CD8-positive, alpha-beta memory T cell (primary cell): ENCODE measurements at places on chromosomes 11 and 22.
A peak's percentile ranks its signal among the peaks of the same experiment; 100 is the strongest.

GRCh38 chr11:123683428-123684170, 29.2 kb upstream of the SCN3B start:
- no peak for DNase-seq

- DNase-seq, result no peak
Observed at GRCh38 chr11:131749101-131749500, 378.7 kb downstream of the NTM start.

- no peak for DNase-seq
Observed at GRCh38 chr11:117498791-117499190, 171.1 kb downstream of the CEP164 start.

- DNase-seq, result no peak
Observed at GRCh38 chr11:117475716-117476530, 148.3 kb downstream of the CEP164 start.

DNA sequence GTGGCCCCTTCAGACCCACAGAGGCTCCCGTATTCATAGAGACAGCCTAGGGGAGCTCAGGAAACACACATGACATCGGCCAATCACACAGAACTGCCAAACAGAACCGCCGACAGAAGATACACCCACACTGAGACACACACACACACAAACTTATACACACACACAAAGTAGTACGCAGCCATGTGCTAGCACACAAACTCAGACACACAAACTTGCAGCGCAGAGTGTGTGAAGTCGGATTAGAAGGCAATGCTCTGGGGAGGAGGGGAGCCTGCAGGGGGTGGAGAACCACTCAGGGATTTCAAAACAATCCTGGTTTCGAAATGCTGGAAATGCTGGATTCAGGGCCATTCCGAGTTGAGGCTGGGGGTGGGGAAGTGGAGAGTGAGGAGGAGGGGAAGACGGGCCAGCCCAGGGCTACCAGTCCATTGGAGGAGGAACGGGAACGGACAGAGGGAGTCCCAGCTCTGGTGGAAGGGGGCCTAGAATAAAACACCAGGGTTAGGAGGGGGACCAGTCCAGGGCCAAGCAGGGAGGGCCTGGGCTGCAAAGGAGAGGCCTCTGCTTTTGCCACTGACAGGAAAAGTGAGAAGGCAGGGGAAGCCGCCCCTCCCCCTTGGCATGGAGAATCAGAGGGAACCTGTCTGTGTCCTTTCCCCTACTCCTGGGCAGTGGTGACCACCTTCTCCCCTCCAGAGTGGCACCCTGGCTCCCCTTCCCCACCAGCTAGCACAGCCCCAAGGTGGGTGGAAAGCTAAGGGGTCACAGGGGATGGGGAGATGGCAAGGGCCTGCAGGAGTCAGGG, 4.4 kb downstream of the BCL9L start:
- DNase-seq, result no peak

DNA sequence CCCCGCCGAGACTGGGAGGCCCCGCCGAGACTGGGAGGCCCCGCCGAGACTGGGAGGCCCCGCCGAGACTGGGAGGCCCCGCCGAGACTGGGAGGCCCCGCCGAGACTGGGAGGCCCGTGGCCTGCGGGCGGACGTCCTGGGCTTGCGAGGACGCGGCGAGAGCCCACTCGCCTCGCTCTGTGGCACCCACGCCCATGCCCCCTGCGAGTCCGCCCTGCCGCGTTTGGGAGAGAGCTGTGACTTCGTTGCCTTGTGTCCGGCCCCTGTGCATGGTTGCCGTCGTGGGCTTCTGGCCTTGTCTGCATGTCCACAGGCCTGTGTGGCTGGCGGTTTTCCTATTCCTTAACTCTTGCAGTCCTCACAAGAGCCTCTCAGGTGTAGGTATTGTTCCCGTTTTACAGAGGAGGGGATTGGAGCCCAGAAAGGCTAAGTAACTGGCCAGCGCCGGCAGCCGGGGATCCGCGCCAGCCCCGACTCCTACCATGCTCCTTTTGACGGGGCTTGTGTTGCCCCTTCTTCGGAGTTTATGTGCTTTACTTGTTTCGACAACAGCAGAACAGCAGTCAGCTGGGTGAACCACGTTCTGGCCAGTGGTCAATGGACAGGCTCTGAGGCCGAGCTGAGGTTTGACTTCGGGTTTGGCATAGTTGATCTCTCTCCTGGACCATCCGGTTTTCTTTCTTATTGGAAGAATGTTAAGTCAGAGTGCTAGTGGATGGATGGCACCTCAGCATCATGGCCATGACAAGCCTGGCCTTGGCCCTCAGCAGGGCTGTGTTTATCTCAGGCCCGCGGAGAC, 741 bp downstream of the PHRF1 start:
- no peak for DNase-seq

DNA sequence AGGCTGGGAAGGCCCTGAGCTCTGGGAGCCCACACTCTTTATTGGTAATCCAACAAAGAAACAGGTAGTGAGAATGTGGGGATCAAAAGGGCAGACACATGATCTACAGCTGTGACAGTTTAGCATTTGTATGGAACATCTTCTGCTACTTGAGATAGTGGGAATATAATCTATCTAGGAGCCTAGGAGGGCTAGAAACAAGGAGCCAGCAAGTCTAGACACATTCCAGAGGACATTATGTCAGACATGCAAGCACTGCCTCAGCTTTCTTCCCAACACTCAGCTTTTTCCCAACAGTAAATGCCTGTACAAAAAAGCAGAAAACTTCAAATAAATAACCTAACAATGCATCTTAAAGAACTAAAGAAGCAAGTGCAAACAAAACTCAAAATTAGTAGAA, 1150.6 kb upstream of the RAG2 start:
- no peak for DNase-seq

- no peak for DNase-seq
Observed at GRCh38 chr22:42281706-42282251, 11.3 kb upstream of the TCF20 start.

DNA sequence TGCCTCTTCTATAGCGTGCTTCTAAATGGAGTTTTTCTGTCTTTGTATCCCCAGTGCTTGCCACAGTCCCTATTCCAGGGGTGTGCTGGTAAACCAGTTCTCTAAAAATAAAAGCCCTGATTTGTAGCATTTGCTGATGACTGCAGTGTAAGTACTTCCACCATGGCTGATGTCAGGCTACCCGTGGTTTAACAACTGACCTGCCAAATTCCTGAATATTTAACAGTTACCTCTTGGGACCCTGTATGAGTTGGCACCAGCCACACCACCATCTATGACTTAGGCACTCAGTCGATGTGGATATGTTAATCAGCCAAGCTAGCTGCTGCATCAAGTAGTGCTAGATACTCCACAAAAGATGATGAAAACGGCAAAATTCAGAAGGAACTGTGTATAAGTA, 94.0 kb upstream of the MTNR1B start:
- DNase-seq, result no peak

DNA sequence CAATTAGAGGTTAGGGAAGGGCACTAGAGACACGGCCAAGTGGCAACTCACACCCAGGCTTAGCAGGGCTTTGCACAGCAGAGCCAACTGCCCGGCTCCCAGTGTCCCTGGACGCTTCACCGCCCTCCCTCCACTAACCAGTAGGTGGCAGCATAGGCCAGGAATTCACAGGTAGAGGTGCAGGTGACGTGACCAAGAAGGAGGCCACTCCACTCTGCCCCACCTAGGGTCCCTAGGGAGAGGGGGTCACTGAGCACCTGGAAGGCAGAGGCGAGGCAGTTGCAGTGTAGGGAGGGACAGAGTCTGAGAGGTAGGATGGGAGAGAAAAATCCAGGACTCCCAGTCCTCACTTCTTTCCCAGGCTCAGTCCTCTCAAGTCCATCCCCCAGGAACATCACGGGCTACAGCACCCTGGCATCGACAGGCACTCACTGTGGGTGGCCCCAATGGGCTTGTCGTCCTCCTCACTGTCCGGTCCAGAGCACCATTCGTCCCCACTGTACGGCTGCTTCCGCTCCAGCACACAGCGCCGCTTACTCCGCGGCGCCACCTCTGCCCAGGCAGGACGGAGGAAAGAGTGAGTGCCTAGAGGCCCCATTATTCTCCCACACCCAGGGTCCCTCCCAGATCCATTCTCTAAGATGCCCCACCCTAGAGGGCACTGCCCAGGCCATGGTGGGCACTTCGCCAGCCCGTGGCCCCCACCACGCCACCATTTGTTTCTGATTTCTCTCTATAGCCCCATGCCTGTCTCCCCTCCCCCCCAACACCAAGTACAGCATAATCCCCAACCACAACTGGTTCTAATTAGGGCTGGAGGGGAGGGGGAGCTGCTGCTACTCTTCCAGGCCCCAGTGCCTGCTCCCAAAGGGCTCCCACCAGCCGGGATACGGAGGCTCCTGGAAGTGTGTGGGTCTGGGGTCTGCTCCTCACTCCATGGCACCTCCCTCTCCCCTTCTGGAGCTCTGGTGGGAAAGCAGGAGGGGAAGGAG, 18.4 kb downstream of the BCL9L start:
- peak; percentile 82 for DNase-seq

DNA sequence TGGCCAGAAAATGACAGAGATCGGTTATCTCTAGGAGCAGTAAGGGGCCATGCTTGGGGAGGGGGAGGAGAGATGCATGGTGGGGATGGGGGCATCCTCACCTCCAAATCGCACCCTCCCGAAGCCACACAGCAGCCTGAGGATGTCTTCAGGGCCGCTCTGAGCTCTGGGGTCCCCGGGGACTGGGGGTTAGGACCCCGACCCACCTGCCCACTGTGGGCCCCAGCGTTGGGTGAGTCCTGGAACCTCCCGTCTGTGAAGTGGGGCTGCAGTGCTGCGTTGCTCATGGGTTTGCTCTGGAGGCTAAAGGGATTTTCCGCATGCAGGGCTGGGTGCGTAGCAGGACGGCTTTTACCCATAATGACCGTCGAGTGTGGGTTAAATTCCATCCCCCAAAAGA, 1046.3 kb downstream of the BRD1 start:
- DNase-seq, result no peak

DNA sequence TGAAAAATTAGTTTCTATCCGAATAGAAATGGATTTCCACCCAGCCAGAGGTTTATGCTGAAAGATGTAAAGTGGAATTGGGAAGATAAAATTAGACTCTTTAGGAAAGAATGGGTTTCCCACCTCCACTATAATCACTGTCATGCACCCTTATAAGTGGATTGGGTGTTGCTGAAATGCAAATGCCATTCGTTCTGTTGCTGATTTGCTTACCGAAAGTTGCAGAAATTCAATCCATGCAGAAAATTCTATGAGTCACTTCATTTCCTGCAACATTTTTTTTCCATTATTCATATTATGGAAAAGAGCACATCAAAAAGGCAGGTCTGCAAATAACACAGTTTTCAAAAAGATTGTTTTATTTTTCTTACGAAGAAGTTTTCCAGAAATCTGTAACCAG, 65.6 kb downstream of the LDLRAD3 start:
- DNase-seq, result no peak

GRCh38 chr11:83921447-83922192, 635.5 kb upstream of the CCDC90B start:
- DNase-seq, result no peak

- DNase-seq, result no peak
Observed at GRCh38 chr22:32661296-32661695, 140.2 kb upstream of the TIMP3 start.

GRCh38 chr11:72970557-72971118, 156.4 kb downstream of the ATG16L2 start:
- DNase-seq, result no peak

GRCh38 chr11:92897487-92897886, 72.0 kb upstream of the MTNR1B start:
- DNase-seq, result no peak

- DNase-seq, result no peak
Observed at GRCh38 chr11:117146521-117146920, 2.4 kb downstream of the PAFAH1B2 start.

DNA sequence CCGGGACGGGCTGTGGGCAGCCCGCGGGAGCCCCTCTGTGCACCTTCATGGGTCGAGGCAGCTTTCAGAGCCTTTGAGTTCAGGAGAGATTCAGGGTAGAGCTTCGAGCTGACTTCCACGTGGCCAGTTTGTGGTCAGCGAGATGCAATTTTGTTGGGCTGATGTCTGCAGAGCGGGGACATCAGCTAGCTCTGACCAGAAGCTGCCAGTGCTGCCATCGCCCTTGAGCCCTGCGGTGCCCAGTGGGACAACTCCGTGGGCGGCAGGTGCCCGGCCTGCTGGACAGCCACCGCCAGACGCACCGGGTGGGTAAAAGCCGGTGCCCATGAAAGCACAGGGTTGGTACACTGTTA, 719 bp downstream of the TALDO1 start:
- DNase-seq, result no peak

GRCh38 chr11:122509091-122509490, 146.4 kb upstream of the UBASH3B start:
- no peak for DNase-seq

DNA sequence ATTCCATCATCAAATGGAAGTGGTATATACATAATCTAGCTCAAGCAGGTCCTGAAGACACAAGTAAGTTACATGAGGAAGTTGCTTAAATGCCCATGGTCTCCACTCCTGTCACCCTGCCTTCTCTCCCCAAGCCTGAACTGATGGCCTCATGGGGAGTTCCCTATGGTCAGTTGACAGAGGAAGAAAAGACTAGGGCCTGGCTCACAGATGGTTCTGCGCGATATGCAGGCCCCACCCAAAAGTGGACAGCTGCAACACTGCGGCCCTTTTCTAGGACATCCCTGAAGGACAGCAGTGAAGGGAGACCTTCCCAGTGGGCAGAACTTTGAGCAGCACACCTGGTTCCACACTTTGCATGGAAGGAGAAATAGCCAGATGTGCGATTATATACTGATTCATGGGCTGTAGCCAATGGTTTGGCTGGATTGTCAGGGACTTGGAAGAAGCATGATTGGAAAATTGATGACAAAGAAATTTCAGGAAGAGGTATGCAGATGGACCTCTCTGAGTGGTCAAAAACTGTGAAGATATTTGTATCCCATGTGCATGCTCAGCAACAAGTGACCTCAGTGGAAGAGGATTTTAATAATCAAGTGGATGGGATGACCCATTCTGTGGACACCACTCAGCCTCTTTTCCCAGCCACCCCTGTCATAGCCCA, 17.3 kb upstream of the CD82 start:
- no peak for DNase-seq

DNA sequence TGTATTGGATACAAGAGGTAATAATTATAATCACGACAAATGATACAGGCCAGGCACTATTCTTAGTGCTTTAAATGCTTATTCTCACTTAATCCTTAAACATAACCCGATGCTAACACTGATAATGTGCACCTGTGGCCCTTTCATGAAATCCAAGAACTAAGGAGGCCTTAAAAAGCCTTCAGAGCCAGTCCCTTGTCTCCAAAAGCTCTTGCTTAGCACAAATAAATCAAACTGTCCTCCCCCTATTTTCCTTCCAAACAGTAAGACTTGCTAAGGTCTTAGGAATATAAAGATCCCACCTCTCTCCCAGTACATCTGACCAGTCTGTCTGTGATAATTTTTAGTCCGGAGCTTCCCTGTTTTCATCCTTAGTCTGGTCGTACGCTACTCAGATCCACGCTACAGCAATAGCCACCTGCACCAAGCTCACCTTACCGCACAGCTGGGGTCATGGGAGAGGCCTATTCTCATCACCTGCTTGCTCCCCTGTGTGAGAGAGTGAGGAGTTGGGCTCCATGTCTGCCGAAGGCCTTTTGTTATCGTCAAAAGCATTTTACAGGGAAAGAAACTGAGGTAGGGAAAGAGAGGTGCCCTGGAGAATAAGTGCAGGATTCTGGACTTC, 16.9 kb downstream of the FXYD6 start:
- DNase-seq, result no peak

GRCh38 chr11:67118801-67119584, at the start of gene KDM2A:
KDM2A (plus strand) TSS chr11:67119263; CDS start chr11:67121317, 2,054 bp downstream.
- DNase-seq, result peak; percentile 98

- DNase-seq, result no peak
Observed at GRCh38 chr11:63907808-63908530, 9.0 kb downstream of the RCOR2 start.

- no peak for DNase-seq
Observed at GRCh38 chr22:29716814-29717545, 2.8 kb upstream of the CABP7 start.
